Airway epithelial cell (primary cell): ENCODE measurements at places on chromosomes 11 and 22. TPM values are rescaled to one million over a fixed set of nuclear protein-coding genes. Genes with fewer than 3 reads are reported as not detected.

Gene OR5B12
- total RNA-seq = not detected in 2 replicates

Gene CFAP300
- 2.4 and 6.1 TPM in 2 replicates for total RNA-seq

Gene ELF5
- total RNA-seq = 0.74 and 1.9 TPM in 2 replicates

Gene CEP126
- 1.1 and 1.4 TPM in 2 replicates for total RNA-seq

Gene ST14
- 146 and 177 TPM in 2 replicates for total RNA-seq
